ENCODE measurements at places on chromosomes 3 and 15. TPM values are rescaled to one million over a fixed set of nuclear protein-coding genes. Genes with fewer than 3 reads are reported as not detected.

GRCh38 chr3:16600780-16601536 is 4.3 kb downstream of the DAZL start:
- peak; percentile 73 for DNase-seq

GRCh38 chr15:92882697-92883162 is 17.4 kb upstream of the CHD2 start:
- DNase-seq: no peak

- no peak for DNase-seq
These were observed 670 bp downstream of the PRKCI start for GRCh38 chr3:170222647-170223541.

SEMA6D gene
- 11.8 TPM for total RNA-seq

GRCh38 chr3:142213298-142213697 is 12.1 kb downstream of the GK5 start:
- DNase-seq: no peak

- no peak for DNase-seq
These were observed 61.0 kb downstream of the LIPC start for GRCh38 chr15:58492661-58493397.

GRCh38 chr3:425079-425478 is 228.5 kb downstream of the CHL1 start:
- no peak for DNase-seq

CASR gene
- not detected for total RNA-seq

GRCh38 chr15:29687204-29687815 is 135.0 kb downstream of the TJP1 start:
- DNase-seq: no peak

- no peak for DNase-seq
These were observed 135.5 kb downstream of the CNTN6 start for GRCh38 chr3:1228289-1228688.

- no peak for DNase-seq
These were observed 24.0 kb downstream of the STX19 start for GRCh38 chr3:94004301-94004910.

GRCh38 chr15:94131875-94132274 is 99.5 kb upstream of the MCTP2 start:
- DNase-seq: no peak

TIGIT gene
- total RNA-seq: not detected

GRCh38 chr15:29554531-29554930 is 267.7 kb downstream of the TJP1 start:
- no peak for DNase-seq

ALDH1A2 gene
- 1.7 TPM for total RNA-seq

DNA sequence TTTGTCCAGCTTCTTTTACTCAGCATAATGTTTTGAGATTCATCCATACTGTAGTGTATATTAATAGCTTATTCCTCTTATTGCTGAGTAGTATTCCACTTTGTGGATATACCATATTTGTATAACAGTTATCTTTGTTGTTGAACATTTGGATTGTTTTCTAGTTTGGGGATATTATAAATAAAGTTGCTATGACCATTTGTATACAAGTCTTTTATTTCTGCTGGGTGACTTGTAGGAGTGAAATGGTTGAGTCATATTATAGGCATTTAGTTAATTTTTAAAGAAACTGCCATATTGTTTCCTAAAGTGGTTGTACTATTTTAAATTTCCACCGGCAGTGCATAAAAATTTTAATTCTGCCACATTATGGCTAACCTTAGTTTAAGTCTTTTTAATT is 53.4 kb downstream of the RPL39L start:
- DNase-seq: no peak

DNA sequence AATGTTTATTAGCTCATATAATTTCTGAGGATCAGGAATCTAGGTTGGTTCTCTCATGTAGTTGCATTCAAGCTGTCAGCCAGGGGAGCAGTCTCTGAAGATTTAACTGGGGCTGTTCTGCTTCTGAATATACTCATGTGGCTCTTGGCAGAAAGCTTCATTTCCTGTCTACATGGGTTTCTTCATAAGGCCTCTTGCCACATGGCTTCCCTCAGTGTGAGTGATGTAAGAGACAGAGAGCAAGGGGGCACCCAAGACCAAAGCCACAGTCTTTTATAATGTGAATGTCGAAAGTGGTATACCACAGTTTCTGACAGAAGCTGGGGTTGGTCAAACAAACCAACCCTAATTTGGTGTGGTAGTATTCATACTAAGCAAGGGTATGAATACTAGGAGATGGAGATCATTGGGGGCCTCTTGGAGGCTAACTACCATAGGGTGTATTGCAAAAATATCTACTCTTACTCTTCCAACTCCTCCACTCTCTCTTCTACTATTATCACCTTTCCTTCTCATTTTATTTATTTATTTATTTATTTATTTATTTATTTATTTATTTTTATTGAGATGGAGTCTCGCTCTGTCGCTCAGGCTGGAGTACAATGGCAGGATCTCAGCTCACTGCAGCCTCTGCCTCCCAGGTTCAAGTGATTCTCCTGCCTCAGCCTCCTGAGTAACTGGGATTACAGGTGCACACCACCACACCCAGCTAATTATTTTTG is 123.8 kb downstream of the B3GALNT1 start:
- no peak for DNase-seq

CTXN2 gene
- 0.18 TPM for total RNA-seq

TOP2B gene
- total RNA-seq: 170 TPM

TMF1 gene
- 21.3 TPM for total RNA-seq

DNA sequence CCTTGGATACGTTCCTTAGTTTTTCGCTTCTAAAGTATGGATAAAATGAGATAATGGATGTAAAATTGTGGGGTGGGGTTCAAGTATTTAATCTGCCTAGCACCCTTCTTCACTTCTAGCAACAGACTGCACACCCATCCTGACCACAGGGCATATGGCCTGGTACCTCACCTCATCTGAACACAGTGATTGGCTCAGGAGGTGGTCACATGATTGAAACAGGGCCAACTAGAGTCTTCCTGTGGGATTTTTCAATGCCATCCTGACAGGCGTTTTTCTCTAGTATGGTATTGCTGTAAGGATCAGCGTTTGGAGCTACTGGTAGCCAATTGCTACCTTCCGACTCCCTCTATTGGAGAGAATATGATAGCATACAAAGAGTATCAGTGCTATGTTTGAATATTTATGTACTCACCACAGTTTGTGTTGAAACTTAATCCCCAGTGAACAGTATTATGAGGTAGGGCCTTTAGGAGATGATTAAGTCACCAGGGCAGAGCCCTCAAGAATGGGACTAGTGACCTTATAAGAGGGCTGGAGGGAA is 172.2 kb downstream of the PPM1L start:
- DNase-seq: no peak

DNA sequence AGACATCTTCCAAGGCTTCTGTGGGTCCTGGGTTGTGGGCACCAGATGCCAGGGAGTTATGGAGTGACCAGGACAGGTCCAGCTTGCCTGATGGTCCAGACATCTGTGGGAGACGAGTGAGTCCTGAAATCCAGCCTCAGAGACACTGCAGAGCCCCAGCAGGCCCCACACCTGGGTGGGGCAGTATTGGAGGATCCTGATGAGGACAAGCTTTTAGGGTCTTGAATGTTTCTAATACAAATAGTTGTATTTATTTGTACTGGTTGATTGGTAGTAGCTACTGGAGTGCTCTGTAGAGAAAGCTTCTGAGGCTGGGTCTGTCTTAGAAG is 67.5 kb upstream of the PRR23C start:
- no peak for DNase-seq

GAP43 gene
- 42.9 TPM for total RNA-seq

DNA sequence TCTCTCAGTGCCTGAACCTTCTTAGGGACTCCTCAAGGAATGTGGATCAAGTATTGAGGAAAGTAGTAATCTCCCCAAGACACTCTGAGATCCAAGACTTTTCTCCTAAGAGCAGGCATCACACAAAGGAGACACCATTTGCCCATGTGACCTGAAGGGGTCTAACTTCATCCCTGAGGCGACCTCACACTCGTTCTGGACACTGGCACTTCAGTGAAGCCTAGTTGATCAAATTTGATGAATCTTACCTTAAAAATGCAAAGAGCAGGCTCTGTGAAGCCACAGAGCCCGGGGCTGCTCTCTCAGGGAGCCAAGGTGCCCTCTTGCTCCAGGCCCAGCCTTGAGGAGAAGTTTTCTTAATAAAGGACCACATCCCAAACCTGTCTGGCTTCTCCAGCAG is 64.3 kb downstream of the SCN11A start:
- DNase-seq: no peak

DNA sequence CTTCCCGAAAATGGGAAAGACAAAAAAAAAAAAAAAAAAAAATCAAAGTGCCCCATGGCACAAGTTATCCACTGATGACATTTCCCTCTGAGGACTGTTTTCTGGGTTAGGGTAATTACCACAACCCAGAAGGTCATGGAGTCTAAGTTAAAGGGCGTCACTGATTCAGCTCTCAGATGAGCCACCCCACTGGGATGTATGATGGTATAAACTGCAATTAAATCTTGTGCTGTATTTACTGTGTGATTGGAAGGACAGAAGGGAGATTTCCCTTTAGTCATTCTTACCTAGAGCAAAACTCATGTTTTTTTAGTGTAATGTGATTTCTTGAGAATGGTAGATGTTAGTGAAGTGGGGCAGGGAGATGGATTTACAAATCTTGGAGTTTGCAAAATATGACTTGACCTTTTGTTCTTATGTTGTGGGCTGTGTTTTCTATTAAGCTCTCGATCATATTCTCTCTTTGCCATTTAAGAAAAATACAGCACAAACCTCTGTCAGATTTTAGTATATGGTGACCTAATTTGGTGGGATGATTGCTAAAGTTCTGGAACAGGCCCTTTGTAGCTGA is 244.2 kb downstream of the PTPRG start:
- DNase-seq: no peak

DNA sequence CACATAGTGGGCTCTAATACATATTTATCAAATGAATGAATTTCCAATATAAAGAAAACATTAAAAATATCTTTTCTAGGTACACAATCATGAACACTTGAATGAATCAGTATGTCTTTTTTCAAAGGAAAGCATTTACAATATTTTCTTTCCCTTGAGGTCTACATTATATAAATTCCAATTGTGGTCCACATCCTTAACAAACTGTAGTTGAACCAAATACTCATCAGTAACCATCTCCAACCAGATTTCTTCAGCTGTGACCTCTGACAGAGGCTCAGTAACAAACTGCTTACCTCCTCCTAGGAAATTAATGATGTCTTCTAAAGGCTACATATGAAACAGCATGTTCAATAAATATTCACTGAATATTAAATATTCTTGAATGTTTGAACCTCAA is 58.8 kb downstream of the CFAP20DC start:
- no peak for DNase-seq

DNA sequence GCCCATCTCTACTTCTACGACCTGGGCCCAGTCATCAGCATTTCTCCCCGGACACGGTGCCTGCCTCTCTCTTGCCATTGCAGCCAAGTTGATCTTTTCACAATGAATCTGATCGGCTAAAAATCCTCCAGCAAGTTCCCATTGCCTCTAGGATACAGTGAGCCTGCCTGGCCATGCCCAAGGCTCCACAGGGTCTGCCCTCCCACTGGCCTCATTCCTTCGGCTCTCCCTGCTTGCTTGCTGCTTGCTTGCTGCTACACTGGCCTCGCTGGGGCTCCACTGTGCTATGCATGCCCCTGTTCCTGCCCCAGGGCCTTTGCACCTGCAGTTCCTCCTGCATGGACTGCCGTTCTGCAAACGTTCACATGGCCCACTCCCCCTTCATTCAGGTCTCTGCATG is 2.0 kb downstream of the ABTB1 start:
- no peak for DNase-seq

ZPLD1 gene
- total RNA-seq: not detected

GRCh38 chr3:110246796-110247376 is 824.7 kb upstream of the NECTIN3 start:
- DNase-seq: no peak

DNA sequence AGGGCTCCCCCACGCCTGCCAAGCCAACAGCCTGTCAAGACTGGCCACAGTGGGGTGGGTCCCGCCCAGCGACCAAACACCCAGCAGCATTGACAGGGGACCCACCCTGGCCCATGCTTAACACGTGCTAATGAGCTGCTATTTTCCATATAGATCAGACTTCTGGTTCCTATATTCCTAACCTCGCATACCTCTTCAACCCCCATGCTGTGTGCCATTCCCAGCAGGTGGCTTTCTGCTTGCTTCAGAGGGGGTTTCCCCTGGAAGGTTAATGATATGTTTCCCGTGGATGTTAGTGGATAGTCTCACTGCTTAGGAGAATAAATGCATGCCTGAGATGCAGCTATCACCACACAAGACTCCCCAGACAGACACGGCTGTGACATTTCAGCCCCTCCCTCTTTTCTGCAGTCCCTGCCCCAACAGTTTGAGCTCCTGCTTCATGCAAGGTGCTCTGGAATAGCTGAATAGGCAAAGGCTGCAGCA is 37.9 kb upstream of the MGLL start:
- DNase-seq: no peak

DNA sequence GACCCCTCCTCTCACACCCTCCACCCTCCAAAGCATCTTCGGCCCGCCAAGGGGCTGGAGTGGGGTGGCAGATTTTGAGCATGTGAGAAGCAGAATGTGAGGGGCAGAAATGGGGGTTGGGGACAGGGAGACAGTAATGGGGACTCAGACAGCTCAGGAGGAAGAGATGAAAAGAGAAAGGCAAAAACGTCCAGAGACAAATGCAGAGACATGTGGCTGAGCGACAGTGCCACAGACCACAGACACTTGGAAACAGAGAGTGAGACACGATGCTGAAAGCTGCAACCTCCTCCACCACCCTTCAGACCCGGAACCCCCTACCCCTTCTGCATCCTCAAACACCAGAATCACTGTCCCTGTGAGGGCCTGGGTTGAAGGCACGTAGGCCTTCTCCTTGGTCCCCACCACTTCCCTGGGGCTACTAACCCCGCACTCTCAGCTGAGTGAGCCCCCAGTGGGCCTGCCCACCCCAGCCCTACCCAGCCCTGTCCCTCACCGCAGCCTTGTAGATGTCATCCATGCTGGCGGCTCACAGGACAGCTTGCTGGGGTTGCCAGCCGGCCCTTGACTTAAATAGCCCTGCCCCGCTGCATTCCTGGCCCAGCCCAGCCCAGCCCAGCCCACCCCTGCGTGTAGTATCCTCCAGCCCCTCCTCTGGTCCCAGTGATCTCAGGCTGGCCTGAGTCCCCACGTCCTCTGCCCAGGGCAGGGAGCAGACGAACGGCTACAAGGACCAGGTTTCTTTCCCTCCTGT is at the start of gene TNNC1:
Gene TNNC1, minus strand, starts transcription at position 546 of the 754 bp plus-strand sequence. Its CDS starts 26 bp downstream, at position 520.
- DNase-seq: no peak

GRCh38 chr3:144462337-144462736 is 490.7 kb downstream of the DIPK2A start:
- DNase-seq: no peak

GRCh38 chr15:100123611-100124010 is 218.2 kb downstream of the ADAMTS17 start:
- DNase-seq: no peak

PAQR9 gene
- 1.9 TPM for total RNA-seq

SAXO2 gene
- 3.9 TPM for total RNA-seq

- no peak for DNase-seq
These were observed 107.0 kb upstream of the RPL32 start for GRCh38 chr3:12948371-12948770.

TGM4 gene
- not detected for total RNA-seq

SI gene
- total RNA-seq: not detected

- DNase-seq: no peak
These were observed 66.3 kb upstream of the SLCO3A1 start for GRCh38 chr15:91787198-91787597.

- no peak for DNase-seq
These were observed 177.5 kb upstream of the LPP start for GRCh38 chr3:187976365-187976900.

Measured in neural crest cell (in vitro differentiated cells).